ENCODE measurements at places on chromosomes 2 and 18. TPM values are rescaled to one million over a fixed set of nuclear protein-coding genes. Genes with fewer than 3 reads are reported as not detected.
A peak's percentile ranks its signal among the peaks of the same experiment; 100 is the strongest.

GRCh38 chr18:69889009-69889408 lies 58.7 kb downstream of the CD226 start:
- DNase-seq: no peak

- DNase-seq: peak; percentile 5
These were observed 8.4 kb downstream of the FHL2 start for GRCh38 chr2:105390454-105390853.

- no peak for DNase-seq
These were observed 14.3 kb downstream of the SPTBN1 start for GRCh38 chr2:54470266-54470938.

DNA sequence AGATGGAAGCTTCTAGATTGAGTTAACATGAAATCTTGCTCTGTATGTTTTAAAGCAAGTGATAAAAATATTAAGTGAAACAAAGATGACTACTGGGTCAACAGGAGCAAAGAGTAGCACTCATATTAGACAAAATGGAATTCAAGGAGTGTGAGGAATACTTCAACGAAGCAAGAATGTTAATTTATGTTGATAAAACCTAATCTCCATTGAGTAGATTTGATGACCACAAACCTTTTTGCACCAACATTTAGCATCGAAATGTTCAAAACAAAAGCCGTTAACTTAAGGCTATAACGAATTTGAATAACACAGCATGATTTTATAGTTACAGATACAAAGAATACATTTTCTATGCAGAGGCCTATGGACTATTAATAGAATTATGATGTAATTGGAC lies 35.7 kb downstream of the MRPS9 start:
- no peak for DNase-seq

- no peak for DNase-seq
These were observed 49.9 kb downstream of the LYPD1 start for GRCh38 chr2:132620115-132620514.

PROKR1 gene
- total RNA-seq: not detected

DNA sequence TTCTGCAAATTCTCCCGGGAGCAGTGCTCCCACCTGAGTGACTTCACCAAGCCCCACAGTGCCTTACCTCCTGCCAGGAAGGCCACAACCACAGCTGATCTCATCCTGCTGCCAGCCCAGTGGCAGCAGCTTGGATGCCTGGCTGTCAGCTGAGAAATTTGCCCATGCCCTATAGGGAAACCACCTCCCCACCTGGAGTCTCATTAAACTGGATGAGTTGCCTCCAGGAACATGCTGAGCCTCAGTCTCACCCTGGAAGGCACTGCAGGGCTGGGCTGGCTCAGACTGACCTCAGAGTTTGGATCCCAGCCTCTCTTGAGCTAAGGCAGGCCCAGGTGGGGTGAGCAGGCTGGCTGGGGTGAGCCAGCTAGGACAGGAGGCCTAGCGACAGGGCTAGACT lies 23.3 kb downstream of the REEP1 start:
- no peak for DNase-seq

- no peak for DNase-seq
These were observed 34.9 kb downstream of the COA5 start for GRCh38 chr2:98573426-98573825.

HOXD11 gene
- 5.4 TPM for total RNA-seq

- no peak for DNase-seq
These were observed 28.9 kb upstream of the TMEM214 start for GRCh38 chr2:27003857-27004256.

GRCh38 chr2:105510761-105511528 lies 112.1 kb upstream of the FHL2 start:
- no peak for DNase-seq

SNTG2 gene
- 1.2 TPM for total RNA-seq

DNA sequence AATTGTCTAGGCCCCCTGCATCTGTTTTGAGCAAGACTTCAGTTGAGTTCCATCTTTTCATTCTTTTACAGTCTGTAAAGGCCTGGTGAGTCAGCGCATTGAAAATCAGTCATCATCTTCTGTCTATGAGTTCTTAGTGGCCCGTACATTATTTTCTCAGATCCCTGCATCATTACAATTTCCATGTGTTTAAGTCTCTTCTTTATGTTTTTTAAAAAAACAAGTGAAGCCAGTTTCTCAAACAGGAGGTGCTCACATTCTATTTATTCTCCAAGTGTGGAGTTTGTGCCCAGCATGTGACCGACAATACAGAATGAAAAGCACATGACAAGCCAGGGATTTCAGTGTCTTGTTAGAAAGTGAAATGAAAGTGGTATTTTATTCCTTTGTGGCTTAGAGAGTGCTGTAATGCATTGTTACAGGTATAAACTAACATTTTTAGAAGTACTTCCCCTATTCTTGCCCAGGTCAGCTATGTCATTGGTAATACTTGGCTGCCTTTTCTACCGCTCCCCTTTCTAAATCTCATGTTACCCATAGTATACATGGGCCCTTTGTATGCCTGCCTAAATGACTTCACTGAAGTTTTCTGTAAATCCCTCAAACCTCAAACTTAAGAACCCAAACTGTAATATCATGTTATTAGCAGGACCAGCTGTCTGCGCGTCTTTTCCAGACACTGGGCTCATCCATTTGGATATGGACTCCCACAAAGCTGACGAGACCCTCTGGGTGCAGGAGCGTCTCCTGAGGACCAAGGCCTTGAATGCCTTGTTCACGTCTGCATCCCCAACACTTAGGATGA lies 67.6 kb downstream of the FEZ2 start:
- no peak for DNase-seq

GRCh38 chr2:220506466-220506865 lies 879.0 kb downstream of the SLC4A3 start:
- DNase-seq: no peak

C2orf66 gene
- not detected for total RNA-seq

- peak; percentile 92 for DNase-seq
These were observed 7.5 kb downstream of the SERTAD2 start for GRCh38 chr2:64646007-64646880.

GRCh38 chr2:204691911-204692510 lies 146.7 kb downstream of the PARD3B start:
- peak; percentile 39 for DNase-seq

- no peak for DNase-seq
These were observed 573.7 kb upstream of the NXPH2 start for GRCh38 chr2:139353874-139354273.

Data from transverse colon (tissue), 4 donors.